ENCODE measurements at places on chromosomes 1 and 21.

GRCh38 chr1:47230692-47231300 is 1.2 kb downstream of the TAL1 start:
- DNase-seq, result no peak

- DNase-seq, result no peak
Observed at GRCh38 chr1:194833111-194833510, 1646.7 kb upstream of the B3GALT2 start.

- no peak for DNase-seq
Observed at GRCh38 chr1:162172311-162173102, 103.0 kb downstream of the NOS1AP start.

DNA sequence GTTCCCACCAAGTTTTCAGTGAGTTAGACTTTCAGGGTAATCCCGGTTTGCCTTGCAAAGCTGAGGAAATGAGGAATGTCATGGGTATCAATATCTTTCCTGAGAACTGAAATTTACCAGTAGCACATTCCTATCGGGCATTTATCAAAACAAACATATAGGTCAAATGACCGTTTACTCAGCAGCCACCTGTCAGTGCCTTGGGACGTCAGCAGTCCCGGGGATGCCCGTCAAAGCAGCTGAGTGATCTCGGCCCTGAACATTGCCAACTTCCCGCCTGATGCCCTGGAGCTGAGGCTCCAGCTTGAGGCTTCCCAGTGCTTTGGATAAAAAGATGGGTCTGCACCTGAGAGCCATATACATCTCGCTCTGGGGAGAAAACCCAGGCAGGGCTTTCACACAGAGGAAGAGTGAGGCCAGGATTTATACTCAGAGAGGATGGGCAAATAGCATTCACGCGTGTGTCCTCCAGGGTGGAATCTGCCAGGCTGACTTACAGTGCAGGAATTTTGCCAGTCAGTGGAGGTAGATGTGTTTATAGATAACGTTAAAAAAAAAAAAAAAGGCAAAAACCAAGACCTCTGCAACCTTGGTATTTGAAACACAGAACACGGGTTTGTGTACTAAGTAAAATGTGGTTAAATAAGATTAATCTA is 435.7 kb upstream of the VAMP3 start:
- no peak for DNase-seq

- DNase-seq, result no peak
Observed at GRCh38 chr1:1624443-1625403, 7.2 kb upstream of the MMP23B start.

GRCh38 chr1:235022341-235022980 is 106.2 kb downstream of the TOMM20 start:
- DNase-seq, result no peak

- no peak for DNase-seq
Observed at GRCh38 chr1:17717594-17718535, 37.3 kb upstream of the ACTL8 start.

GRCh38 chr21:32757804-32758203 is 13.8 kb downstream of the PAXBP1 start:
- no peak for DNase-seq

- no peak for DNase-seq
Observed at GRCh38 chr1:62544570-62544969, 52.8 kb upstream of the ANGPTL3 start.

DNA sequence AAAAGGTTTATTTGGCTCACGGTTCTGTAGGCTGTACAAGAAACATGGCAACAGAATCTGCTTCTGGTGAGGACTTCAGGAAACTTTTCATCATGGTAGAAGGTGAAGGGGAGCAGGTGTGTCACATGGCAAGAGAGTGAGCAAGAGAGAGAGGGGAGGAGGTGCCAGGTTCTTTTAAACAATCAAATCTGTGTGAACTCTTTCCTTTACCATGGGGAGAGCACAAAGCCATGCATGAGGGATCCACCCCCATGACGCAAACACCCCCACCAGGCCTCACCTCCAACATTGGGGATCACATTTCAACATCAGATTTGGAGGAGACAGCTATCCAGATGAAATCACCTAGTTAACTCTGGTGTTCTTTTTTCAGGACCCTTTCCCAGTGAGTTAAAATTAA is 103.6 kb downstream of the GALNT2 start:
- DNase-seq, result no peak

DNA sequence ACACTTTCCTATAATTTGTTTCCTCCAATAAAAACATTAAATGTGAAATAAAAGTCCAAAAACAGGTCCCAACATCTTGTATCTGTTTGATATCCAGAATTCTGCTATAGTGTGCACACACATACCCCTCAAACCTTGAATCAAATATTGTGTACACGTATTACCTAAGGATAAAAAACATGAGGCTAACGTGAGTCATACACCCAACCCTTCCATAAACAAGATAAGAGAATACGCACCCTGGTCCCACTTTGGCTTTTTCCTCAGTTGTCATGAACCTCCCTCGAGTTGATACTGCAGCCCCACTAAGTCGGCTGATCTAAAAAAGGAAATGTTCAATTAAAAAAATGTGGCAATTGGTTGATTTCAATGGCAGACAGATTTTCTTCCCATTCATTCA is 5.2 kb downstream of the KHDC4 start:
- DNase-seq, result no peak

DNA sequence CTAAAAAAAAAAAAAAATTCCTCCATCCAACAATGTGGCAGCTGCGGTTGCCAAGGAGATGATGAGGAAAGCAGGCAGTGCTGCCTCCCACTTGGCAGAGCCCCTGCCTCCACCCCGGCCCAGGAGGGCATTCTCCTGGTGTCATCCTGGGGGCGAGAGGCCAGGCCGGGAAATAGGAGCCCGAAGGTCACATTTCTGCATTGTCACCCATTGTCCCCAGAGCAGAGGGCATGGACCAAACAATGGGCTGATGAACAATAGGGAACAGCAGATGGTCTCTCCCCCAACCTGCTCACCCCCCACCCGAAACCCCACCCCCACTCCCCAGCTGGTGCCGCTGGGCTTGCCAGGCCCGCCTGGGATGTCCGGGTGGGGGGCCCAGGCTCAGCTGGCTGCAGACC is 37.3 kb downstream of the CAMK2N1 start:
- DNase-seq, result no peak

Data from T follicular helper cell (primary cell).